ENCODE measurements at places on chromosomes 11 and 22.
A peak's percentile ranks its signal among the peaks of the same experiment; 100 is the strongest.

DNA sequence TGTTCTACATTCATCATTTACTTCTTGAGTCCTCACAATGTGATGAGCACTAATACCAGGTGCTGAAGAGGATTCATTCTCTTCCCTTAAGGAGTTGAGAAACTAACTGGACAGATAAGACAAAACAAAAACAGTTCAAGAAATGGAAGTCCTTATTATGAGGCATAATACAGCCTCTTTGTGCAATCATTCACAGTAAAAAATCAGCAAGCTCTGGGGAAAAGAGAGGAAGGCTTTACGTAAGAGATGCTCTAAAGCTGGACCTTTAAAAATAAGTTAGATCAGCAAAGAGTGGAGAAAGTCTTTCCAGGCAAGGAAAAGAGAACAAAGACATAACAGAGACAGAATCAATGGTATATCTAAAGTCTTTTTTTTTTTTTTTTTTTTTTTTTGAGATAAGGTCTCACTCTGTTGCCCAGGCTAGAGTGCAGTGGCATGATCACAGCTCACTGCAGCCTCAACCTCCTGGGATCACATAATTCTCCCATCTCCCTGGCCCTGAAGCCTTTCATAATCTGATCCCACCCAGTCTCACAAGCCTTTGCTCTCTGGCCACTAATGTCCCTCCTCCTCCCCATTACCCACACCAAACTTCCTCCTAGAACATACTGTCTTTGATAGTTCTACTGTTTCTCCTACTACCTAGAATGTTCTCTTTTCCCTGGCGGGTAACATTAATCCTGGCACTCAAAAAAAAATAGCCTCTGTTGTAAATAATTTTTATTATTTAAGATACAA is 40.9 kb downstream of the MRTFA start:
- no peak for DNase-seq

DNA sequence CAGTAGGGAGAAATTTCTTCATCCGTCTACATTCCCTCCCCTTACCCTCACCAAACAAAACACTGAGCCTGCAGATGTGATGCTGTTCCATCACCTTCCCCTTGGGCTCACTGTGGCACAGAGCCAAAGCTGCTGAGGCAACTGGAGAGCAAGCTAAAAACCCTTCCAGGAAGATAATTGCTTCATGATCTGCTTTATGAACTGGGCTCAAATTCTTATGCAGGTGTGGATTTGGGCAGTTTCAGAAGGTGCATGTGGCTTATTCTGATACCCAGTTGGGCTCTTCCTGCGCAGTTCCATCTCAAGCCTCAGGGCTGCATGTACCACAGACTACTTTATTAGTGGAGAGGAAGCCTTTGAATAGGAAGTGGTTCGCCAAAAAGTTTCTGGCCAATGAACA is 58.3 kb downstream of the AAMDC start:
- DNase-seq: peak; percentile 15

- no peak for DNase-seq
These were observed 17.4 kb downstream of the UBASH3B start for GRCh38 chr11:122672892-122673291.

- DNase-seq: peak; percentile 55
These were observed 9.2 kb upstream of the AIFM3 start for GRCh38 chr22:20957683-20958431.

GRCh38 chr11:95093548-95093947 is 3.9 kb downstream of the ENDOD1 start:
- DNase-seq: no peak

DNA sequence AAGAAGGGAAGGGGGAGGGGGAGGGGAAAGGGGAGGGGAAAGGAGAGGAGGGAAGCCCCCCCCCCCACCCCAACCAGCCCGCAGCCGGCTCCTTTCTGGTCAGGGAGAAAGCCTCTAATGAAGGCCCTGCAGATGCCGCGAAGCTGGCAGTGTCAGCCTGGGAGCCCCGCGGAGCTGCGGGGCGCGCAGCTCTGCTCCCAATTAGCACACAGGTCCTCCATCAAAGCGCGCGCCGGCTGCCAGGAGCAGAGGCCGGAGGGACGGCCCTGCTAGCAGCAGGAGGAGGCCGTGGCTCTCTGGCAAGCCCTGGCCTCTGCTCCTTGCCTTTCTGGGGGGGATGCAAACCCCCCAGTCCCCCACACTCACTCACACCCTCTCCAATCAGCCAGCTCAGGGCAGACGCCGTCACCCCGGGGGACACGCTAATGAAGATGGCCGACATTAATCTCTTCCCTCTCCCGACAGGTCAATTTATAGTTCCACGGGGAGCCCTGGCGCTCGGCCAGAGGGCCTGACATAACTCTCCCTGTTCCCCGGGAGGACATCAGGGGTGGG is 70.5 kb upstream of the TCF20 start:
- DNase-seq: no peak

DNA sequence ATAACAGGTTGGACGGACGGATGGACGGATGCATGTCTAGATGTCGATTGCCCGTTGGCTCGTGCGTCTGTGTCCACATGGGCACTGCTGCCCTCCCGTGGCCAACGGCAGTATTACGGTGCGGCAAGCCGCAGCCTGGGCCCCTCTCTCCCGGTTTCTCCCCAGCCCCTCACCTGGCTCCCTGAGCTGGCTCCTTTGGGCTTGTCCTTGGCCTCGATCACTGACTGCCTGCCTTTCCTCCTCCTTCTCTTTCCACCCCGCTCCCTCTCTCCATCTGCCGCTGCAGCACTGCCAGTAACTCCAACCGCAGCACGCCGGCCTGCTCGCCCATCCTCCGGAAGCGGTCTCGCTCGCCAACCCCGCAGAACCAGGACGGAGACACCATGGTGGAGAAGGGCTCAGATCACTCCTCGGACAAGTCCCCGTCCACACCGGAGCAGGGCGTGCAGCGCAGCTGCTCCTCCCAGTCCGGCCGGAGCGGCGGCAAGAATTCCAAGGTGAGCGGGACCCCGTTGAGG is 77.3 kb downstream of the SCN3B start:
- peak; percentile 67 for DNase-seq

DNA sequence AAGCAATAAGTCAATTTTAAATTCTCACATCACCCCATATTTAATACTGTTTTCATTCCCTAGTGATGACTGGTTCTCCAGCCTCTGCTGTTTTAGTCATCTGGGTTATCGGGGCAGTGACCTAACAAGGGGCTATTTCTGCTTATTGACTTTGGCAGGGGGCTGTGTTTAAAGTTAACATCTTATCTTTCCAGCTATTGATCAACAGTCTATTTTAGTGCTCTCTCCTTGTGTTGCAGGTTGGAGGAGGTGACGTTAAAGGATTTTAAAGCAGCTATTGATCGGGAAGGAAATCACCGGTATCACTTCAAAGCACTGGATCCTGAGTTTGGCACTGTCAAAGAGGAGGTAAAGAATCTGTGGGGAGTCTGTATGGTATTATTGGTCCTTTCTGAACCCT is 7.7 kb upstream of the DLAT start:
- DNase-seq: peak; percentile 40

Measured in ELR (cell line).